Hematopoietic multipotent progenitor cell (in vitro differentiated cells): ENCODE measurements at places on chromosomes 11 and 22. TPM values are rescaled to one million over a fixed set of nuclear protein-coding genes. Genes with fewer than 3 reads are reported as not detected.

DNA sequence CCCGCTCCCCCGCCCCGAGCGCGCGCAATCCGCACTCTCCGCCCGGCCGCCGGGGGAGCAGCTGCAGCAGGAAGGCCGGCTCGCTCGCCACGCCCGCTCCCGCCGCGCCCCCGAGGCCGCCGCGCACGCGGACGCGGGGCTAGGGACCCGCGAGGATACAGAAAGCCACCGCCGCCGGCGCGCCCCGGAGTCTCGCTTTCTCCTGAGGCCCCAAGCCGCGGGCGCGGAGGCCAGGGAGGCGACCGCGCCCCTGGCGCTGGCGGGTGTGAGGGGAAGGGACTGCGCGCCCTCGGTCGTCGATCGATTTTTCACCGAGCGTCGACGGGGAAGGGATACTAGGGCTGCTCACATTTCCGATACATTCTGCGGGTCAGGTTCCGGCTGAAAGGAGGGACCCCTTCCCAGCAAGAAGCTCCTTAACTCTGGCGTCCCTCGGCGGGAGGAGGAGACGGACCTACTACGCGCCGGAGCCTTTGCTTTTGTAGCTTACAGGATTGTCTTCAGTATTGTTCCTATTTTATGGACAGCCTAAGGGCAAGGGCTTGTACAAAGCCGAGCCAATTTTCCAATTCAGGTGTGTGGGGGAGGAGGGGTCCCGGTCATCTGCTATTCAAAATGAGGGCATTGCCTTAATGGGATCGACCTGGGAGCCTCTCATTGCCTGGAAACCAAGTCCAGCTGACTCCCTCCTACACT lies 416 bp upstream of the GAB2 start:
- DNase-seq = peak; percentile 52

DNA sequence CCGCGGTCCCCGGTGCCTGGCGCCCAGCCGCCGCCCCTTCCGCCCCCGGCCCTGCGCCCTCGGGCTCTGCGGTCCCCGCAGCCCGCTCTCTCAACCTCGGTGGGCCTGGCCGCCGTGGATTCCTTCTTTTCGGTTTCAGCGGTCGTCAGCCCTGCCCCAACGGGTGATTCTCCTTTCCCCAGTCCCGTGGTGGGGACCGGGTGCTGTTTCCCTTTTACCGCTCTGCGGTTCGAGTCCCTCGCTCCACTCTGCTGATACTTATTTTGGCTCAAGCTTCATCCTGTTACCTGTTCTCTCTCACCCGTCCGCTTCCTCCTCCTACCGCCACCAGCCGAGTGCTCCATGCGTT lies 494 bp downstream of the ZDHHC5 start:
- no peak for DNase-seq

DNA sequence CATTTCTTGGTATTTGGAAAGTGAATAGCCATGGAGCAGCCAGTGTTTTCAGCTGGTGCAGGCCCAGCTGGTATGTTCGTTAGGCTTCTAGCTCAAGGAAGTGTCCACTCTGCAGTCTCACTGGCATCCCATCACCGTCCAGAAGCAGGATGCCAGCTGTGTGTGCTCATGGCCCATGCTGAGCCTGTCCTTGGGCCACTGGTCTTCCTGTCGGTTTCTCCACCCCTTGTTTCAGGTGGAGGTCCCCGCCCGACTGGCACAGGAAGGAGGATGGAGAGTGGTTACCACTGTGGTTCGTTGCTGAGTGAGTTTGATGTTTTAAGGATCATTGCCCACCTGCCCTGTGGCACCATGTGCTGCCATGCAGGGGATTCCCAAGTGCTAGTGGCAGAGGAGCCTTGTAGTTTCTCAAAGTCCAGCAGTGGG lies 63.7 kb downstream of the MED15 start:
- DNase-seq = no peak

DNA sequence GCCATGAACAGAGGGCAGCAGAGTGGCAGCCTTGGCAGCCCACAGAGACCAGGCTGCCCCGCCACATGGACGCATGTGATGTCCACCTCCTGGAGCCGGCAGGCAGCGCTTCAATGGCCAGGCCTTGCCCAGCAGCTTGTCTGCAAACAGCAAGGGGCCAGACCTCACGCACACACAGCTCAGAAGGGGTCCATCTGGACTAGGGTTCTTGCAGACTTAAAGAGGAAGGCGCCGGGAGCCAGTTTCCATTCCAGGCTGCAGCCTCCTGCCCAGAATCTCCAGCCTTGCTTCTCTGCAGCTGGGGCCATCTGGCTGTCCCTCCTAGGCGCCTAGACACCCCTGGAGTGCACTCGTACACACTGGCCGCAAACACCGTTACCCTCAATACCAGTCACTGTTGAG lies 91.9 kb upstream of the TMEM45B start:
- DNase-seq = no peak

DNA sequence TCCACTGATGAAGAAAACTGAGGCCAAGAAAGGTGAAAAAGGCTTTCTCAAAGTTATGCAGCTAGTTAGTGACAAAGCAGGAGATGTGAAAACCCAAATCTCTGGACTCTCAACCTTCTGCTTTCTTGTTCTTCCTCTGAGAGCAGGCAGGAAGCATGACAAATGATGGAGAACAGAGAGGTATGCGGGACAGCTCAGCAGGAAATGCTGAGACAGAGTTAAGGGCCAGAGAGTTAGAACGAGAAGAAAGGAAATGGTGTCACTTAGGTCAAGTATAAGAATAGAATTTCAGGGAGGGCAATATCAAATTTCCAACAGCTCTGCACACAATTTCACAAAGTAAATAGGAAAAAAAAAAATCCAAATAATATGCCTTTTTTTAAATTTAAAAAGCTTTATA lies 67.6 kb upstream of the ARHGAP42 start:
- DNase-seq = no peak

- no peak for DNase-seq
Measured at GRCh38 chr11:9858822-9859221, 194.9 kb downstream of the SWAP70 start.

GRCh38 chr11:106463796-106464201 lies 386.3 kb downstream of the AASDHPPT start:
- no peak for DNase-seq

GRCh38 chr11:116168459-116168787 lies 604.4 kb downstream of the BUD13 start:
- no peak for DNase-seq

DNA sequence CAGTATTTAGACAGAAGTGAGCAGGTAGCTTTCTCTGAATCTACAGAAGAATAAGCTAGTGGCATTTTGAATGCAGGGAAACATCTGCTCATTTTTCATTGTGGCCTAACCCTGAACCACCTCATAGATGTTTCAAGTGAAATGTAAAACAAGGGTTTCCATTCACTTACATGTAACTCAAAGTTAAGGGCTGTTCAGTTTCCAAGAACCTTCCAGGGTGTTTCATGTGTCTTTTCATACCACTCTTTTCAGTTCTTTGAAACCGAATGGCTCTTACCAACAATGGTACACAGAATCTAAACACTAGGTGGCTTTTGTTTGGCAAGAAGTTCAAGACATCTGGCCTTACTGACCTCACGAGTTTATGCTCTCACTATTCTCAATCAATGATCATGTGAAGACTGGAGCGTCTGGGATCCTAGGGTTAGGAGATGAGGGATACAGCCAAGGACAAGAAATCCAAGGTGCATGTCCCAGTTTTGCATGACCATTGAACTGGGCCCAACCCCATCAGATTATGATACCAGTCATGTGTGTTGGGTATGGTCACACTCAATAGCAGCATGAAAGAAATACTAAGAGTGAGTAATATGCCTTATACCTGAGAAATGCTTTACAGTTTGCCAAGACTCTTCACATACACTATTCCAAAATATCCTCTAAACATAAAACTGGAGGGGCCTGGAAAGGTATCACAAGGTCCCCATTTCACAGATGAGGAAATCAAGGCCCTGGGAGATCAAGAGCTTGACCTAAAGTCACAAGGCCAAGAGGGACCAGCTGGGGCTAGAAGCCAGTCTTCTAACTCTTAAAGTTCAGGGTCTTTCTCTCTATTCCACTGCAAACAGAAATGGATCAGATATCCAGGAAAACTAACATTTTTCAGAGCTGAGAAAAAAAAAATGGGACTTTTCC lies 92.7 kb downstream of the ETS1 start:
- DNase-seq = no peak

GRCh38 chr22:48740086-48740730 lies 1087.5 kb downstream of the BRD1 start:
- DNase-seq = no peak

- peak; percentile 46 for DNase-seq
Measured at GRCh38 chr11:16986434-16987204, 27.6 kb downstream of the PLEKHA7 start.

Gene FOLR3
- total RNA-seq = not detected

Gene NXPE2
- not detected for total RNA-seq

Gene C11orf42
- total RNA-seq = not detected

Gene MYRF
- 0.27 TPM for total RNA-seq

Gene RAB38
- total RNA-seq = 10.2 TPM

Gene LRRC74B
- under 0.01 TPM for total RNA-seq

Gene OR2D2
- total RNA-seq = 2.4 TPM

Gene OR51B2
- 0.27 TPM for total RNA-seq
